ENCODE measurements at places on chromosomes 7 and 10.

DNA sequence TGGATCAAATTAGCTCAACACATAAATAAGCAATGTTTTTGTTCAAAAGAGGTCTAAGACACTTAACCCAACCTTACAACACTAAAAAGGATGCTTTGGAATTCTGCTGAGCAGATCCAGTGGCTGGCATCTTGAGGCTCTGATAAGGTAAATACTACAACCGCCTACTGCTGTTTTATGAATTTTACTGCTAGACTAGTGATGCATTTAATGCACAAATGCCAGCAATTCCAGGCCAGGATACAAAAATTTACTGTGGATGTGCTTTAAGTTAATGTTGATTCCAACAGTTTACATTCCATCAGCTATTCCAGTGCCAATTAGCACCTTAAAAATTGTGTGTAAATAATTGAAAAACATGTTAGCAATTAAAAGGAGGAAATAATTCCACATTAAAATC, 261.3 kb downstream of the PARD3 start:
- no peak for DNase-seq

DNA sequence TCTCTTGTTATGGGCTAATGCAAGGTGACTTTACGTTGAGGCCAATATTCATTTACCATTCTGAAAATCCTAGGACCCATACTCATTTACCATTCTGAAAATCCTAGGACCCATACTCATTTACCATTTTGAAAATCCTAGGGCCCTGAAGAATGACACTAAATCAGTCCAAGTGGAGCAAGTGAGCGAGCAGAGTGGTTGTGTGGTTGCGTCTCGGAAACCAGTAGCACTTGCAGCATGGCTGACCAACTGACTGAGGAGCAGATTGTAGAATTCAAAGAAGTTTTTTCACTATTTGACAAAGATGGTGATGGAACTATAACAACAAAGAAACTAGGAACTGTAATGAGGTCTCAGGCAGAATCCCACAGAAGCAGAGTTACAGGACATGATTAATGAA, 6.9 kb downstream of the SAR1A start:
- DNase-seq = no peak

DNA sequence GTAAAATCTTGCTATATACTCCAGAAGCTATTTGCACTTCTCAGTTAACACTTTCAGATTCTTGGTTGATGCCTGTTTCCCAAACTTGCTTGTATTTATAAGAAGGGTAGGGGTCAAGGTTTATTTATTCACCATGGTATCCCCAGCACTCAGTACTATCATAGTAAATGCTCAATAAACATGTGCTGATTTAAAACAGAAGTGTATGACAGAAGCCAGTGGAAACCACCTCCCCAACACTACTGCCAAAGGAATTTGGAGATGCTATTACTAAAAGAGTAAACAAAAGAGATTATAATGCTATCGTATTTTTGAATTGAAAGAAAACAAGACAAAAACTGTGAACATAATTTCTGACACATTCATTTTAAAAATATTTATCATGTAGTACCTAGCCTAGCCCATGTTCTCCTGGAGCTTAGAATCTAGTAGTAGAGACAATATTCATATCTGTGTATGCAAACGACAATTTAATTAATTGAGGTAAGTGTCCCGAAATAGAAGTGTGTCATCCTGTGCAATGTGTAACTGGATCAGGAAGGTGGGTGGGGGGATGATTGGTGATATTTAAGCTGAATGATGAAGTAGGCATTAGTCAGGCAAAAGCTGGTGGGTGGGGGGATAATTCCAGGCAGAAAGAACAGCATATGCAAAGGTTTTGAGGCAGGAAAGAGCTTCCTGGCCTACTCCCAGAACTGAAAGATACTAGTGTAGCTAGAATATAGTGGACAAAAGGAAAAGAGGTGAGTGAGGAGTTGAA, 77.5 kb downstream of the HGF start:
- DNase-seq = no peak

DNA sequence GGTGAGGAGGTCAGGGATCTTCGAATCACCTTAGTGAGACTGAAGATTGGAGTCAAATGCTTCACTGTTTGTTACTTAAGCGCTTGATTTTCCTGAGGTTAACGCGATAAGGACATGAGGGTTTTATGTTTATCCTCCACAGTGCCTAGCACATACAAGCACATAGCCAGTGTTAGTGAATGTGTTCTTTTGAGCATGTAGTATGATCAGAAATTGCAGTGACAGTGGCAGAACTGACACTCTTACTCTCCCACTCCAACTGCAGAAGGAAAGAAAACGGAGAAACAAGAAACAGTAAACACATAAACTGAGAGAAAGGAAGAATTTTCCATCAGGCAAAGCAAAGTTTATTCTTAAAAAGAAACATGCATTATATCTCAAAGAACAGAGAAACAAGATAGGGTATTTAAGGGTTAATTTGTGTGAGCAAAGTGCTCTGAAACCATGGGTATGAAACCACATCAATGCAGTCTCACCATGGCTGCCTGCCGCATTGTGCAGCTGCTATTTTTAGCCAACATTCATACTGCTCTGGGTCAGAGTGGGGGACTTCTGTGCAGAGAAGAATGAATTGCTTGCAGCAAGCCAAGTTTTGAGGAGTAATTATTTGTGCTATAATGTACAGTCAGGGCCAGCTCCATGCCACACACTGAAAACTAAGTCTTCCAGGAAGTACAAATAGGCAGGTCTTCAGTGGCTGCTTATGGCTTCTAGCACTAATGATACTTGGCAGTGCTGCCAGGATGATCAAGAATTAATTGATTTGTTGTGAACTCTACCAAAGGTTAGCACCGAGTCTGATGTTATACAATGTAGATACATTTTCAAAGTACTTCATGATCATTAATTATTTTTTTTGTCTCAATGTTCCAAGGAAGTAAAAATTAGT, 152.0 kb downstream of the MACC1 start:
- DNase-seq = no peak

GRCh38 chr7:23622506-23622925, 25.3 kb downstream of the CCDC126 start:
- DNase-seq = no peak

- DNase-seq = no peak
Observed at GRCh38 chr7:150663802-150664494, 21.6 kb upstream of the GIMAP2 start.

DNA sequence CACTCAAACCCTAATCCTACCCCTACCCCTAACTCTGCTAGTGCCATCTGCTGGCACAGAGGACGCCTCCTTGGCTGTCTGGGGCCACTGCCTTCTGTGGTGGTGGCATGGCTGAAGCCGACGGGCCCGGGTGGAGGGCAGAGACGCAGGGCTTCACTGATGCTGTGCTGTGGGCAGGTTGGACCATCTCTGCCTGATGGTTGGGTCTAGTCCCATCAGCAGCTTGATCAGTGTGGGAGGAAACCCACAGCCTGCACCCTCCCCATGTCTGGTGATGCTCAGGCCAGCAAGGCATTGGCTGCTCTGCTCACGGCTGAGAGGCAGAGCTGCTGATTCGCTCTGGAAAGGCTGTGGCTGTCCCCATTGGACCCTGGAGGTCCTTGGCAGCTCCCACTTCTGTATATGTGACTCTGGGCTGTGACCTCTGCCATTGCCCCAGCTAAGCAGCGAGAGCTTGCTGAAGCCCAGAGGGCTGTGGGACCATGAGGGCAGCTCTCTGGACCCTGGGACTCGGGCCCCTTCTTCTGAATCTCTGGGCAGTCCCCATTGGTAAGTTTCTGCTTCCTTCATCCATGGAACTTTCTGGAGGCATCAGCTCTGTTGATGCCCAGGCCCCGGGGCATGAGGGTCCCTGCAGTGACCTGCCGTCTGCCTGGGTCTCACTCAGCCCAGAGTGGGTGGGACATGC, at the start of gene SCART1:
Gene SCART1, plus strand, starts transcription at position 430 of the 688 bp plus-strand sequence. Its CDS starts 53 bp downstream, at position 483.
- no peak for DNase-seq

- DNase-seq = no peak
Observed at GRCh38 chr7:151206914-151207313, 3.4 kb downstream of the H2BK1 start.

DNA sequence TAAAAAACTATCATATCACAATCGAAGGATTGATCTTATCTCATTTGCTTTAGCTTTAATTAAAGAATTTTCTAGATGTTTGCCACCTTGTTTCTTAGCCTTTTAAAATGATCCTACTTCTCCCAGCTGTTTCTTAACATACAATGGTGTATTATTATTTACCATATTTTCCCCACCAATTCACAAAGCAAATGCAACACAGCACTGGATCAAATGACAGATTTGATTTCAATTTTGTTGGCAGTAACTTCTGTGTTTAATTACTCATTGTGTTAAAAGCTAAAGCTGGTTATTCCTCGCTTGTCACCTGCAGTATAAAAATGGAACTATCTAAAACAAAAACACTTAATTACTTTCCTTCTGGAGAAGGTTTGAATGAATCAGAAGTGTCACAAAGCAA, 19.6 kb downstream of the SVIL start:
- no peak for DNase-seq

GRCh38 chr10:71889388-71889987, 38.4 kb upstream of the PSAP start:
- DNase-seq = no peak

DNA sequence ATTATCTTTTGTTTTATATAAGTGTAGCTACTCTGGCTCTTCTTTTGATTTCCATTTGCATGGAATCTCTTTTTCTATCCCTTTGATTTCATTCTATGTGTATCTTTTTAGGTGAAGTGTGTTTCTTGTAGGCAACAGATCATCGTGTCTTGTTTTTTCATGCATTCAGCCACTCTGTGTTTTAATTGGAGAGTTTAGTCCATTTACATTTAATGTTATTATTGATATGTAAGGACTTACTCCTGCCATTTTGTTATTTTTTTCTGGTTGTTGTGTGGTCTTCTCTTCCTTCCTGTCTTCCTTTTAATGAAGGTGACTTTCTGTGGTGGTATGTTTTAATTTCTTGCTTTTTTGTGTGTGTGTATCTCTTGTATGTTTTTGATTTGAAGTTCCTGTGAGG, 81.6 kb downstream of the BBS9 start:
- no peak for DNase-seq

DNA sequence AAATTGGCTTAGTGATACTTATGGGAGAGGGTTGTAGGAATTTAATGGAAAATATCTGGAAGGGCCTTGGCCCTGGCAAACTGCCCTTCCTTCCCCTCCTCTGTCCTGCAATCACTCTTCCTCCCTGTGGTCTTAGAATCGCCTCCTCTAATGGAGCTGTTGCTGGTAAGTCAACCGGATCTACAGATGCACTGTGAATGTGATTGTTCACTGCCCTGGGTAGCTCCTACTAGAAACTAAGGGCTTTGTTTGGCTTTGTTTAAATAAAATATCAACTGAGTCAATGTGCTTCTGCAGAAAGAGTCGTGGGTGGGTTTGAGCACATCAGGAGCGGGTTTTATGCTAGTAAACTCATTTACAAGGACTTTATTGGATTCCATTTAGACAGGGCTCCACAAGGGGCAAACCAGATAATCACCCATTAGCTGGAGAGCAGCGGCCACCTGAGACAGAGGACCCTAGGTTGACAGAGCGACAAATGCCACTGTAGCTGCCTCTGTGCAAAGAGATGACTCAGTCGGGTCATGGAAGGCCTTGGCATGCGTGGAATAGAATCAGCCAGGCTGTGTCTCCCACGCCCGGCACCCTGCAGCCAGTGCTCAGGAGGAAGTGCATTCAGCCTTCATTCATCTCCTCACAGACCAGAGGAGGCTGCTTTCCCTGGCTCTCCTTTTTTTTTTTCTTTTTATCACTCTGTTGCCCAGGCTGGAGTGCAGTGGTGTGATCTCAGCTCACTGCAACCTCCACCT, 97.9 kb downstream of the GAD2 start:
- no peak for DNase-seq

DNA sequence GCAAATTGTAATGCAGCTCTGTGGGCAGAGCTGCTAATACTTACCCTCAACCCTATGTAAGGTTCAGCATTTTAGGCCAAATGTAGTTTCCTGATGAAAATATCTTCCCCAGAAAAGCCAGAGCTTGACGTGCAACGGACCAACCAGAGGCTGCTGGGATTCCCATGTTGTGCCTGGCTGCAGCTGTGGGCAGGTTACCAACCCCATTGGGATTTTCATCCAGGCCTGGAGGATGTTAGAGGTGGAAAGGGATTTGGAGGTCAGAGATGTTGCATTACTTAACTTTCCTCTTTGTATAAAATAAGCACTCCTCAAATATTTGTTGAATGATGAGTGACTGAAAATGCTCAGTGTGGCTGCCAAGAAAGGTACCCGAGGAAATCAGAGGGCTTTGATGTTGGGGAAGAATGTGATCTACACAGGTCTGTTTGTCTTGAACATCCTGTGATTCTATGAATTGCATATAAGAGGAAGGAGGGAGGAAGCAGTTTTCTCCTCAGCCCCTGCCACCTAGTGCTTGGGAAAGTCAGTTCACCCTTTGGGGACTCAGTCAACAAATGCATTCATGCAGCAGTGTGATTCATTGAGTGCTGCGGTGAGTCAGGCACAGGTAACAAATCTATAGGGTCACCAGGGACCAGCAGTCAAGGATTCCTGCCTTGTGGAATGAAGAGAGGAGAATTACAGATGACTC, 487.2 kb downstream of the RPS24 start:
- no peak for DNase-seq

Measured in Right ventricle myocardium superior (tissue), 1 donor.